Left renal pelvis (tissue), 4 donors: ENCODE measurements at places on chromosomes 6 and 20.

DNA sequence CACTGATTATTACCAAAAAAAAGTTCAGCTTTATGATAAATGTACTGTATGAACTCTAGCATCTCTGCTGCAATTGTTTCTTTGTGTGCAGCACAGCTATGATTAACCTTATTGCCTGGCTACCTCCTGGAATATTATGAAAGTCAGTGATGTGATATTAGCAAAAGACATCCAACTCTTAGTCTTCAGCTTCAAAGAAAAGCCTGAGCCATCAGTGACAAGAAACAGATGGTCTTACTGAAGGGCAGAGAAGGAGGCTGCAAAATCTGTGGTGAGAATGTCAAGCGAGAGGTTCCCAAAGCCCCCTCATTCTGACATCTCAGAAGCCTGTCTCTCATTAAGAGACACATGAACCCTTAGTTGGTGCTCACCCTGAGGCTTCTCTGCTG, 89.4 kb upstream of the TNFAIP3 start:
- no peak for DNase-seq

GRCh38 chr6:44211284-44211683, 5.4 kb upstream of the MYMX start:
- DNase-seq = no peak

DNA sequence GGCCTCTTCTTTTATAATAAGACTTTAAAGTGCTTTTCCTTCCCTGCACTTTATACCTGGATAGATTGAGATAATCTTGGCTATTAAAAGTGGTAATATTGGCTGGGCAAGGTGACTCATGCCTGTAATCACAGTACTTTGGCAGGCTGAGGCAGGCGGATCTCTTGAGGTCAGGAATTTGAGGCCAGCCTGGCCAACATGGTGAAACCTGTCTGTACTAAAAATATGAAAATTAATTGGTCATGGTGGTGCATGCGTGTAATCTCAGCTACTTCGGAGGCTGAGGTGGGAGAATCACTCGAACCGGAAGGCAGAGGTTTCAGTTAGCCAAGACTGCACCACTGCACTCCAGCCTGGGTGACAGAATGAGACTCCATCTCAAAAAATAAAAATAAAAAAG, 197.1 kb upstream of the RGS17 start:
- DNase-seq = no peak

GRCh38 chr6:155186052-155186658, 77.7 kb upstream of the CLDN20 start:
- no peak for DNase-seq

DNA sequence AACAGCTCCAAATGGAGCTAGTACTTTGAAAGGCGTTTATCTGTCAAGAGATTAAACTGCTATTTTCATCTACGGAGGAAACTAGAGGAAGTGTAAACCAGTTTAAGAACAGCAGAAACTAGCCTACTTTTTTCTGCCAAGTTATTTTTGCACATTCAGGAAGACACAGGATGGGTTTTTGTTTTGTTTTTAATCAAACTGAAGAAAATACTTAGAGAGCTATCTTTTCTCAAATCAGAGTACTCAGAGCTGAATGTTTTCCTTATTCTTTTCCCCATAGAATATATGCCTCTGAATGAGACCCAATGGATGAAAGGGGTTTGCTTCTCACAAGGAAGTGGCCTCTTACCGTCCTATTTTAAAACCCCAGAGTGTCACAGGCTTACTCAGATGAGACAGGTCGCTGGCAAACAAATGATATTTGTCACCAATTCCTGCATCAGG, 538.5 kb downstream of the CD83 start:
- DNase-seq = no peak

DNA sequence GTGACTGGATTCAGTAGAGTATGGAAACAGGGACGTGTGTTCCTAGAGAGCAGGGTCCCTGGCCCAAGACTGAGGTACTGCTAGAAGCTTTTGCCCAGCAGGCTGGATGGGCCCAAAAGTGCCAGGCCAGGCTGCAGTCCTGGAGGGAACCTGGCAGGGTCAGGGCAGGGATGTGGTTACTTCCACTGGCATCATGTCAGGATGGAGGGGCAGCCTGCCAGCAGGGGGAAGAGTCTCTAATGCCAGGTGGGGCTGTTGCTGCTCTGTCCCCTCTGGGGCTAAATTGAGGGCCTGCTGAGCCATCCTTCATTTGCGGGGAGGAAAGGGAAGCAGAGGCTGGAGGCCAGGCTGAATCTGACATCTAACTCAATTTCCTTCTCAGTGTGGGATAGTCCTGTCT, 17.2 kb downstream of the ZDHHC14 start:
- DNase-seq = no peak

DNA sequence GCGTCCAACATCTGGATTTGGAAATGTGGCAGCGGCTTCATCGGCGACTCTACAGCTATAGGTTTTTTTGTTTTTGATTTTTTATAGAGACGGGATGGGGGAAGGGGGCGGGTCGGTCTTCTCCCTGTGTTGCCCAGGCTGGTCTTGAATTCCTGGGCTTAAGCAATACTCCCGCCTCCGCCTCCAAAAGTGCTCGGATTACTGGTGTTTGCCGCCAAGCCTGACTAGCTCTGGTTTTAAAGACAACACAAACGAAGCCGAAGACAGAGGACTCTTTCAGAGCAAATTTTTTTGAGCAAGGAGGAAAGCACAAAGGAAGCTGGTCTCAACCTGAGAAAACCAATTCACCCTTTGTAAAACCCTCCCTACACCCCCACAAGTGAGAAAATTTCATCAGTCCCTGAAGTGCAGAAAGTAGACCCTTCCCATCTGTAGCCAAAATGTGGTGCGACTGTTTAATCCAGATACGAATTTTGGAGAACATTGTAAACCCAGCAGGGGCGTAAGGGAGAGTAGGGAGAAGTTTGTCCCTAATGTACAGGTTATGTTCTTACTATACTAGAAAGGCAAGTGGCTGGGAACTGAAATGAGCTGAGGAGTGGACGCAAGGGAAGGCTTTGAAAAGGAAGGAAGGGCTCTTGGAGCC, 185.9 kb downstream of the TRIM27 start:
- DNase-seq = no peak

- no peak for DNase-seq
Measured at GRCh38 chr6:36884610-36885009, 1.1 kb upstream of the C6orf89 start.

DNA sequence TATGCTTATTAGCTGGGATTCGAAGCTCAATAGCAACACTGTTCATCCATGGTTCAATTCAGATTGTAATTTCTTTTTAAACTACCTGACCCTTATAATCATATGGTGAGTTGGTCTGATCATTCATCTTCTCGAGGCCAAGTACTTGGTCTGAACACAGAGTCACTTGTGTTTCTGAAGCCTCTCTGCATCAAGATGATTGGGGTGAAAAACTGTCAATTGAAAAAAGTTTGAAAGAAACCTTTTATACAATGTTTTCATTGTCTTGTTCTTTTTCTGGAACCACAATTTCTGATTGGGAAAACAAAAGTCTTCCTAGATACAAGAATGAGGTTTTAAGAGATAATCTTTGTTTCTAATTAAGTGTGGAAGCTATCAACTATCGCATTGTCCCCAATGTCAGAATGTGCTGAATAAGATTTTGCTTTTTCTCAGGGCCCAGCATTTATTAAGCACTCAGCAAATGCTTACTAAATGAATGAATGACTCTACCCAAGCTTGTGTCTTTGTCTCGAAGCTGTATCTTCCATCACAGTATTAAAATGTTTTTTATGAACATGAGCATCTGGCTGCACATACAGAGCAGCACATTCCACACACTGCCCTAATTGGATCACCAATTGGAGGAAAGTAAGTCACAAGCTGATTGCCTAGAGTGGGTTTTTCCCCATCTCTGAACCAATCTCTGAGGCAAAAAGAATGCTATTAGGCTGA, 45.0 kb upstream of the MOXD1 start:
- DNase-seq = no peak

DNA sequence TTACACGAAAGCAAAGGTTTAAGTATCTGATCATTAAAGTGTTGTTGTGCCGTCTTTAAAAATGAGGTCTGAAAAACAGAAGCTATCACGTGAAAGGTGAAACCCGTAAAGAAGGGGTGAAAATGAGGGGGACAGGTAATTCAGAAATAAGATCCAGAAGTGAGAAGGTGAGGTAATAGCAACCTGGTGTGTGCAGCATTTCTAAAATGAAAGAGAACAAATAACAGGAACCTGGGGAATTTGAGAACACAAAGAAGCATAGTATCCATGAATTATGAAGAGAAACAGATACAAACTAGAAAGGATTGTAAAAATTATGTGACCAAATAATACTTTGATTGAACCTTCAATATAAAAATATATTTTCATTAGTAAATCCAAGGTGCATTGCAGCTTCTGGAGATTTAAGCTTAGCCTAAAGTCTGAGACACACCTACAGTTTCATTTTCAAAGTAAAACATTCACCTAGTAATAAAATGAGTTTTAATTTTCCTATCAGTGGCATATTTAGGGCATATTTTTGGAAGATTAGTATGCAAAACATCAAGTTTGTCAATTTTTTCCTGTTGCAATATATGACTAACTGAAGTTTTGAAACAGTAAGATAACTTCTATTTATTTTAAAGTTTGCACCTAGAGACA, 1.4 kb downstream of the HEY2 start:
- no peak for DNase-seq

DNA sequence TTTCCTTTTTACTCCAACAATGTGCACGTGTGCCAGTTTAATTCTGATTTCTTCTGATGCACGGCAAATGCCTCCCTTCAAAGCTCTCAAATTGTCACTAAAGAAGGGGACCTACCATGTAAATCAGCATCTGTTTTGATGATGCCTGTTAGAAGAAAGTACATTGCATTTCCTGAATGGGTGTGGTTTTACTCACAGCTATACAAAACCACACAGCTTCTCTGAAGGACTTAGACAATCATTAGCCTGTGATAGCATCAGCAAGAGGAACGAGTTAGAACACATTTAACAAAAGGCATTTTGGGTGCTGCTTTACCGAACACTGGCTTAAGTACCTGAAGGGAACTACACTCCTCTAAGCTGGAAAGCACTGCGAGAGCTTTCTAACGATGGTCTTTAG, 109.4 kb downstream of the ATXN1 start:
- no peak for DNase-seq
